ENCODE measurements at places on chromosomes 1 and 21.

DNA sequence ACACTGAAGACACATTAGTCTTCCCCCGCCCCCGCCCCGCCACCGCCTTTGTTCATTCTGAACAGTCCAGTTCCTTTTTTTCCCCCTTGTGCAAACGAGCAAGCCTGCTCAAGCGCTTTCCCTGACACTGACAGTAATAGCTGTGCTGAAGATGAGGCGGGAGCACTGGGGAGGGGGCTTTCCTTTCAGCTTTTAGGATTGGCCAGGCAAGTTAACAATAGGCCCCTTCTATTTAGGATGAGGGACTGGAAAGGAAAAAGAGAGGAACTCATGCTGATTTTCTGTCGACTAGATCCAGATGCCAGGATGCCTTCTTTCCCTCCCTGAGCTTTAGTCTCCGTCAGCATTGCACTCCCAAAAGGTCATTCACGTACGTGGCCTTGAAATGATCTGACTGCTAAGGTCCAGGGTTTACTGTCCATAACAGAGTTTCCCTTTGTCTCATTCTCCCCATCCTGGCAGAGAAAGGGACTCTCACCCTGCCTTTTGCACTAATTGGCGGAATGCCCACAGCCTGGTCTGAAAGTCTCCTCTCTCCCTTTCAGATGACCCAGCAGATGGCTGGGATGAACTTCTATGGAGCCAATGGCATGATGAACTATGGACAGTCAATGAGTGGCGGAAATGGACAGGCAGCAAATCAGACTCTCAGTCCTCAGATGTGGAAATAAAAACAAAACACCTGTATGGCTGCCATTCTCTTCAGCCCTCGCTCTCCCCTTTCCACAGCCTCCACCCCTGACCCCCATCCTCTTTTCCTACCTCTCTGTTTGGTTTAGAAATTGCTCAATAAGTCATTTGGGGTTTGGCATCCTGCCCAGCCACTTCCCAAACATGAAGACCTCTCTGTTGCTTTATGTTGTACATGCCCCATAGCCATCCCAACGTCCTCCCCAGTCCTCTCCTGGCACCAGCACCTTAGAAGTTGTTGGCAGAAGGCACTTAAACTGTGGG, 28.6 kb upstream of the ZFP69B start:
- DNase-seq = peak; percentile 78

- no peak for DNase-seq
Measured at GRCh38 chr1:204697893-204698292, 12.4 kb upstream of the LRRN2 start.

DNA sequence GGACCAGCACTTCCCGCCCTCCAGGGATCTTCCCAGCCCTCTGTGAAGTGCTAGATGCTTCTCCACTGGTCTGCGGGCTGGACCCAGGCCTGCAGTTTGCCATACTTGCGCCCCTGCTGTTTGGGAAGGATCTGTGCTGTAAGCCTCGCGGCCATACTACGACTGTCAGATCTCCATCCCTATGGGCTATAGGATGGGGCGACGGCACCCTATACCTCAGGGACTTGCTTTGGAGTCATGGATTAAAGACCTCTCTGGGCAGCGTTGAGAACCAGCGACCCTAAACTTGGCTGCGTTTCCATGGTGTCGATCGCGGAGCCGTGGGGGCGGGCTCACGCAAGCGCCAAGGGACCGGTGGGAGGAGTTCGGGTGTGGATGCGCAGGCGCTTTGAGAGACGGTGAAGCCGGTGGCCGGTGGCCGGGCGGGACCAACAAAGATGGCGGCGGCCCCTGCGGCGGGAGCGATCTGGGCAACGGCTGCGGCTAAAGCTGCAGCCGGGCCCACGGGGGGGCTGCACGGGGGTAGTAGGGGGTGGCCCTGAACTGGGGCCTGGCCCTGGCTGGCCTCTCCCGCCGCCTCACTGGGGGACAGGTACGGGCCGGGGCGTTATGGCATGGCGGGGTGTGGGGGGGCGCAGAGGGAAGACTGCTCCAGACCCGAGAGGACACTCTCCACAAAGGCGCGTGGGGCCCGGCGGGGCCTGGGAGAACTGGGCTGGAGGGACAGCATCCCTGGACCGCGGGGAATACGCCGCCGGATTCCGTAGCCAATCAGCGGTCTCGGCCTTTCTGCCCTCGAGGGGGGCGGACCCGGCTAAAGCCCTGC, at the start of gene USP21:
USP21 (plus strand) TSS at position 414 of the 826 bp plus-strand sequence. CDS start 1,141 bp downstream, outside the sequence.
- peak; percentile 49 for DNase-seq

DNA sequence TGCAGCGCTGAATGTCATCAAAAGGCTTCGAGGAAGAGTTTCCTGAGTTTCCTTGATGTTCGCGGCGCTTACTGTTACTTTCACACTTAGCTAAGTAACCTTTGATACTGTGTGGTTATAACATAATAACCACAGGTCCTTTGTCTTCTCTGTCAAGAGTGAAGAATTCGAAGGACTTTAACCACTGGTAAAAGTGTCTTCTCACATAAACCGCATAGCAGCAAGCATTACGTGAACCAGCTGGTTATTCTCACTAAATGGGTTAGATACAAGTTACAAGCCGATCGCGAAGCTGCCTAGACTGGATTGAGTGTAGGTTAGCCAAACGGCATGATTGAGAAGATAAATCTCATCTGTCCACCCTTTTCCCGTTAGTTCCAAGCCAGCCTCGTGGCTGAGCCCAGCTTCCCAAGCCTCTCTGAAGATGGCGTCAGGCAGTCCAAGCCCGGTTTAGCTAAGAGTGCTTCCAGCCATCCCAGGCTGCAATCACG, 18.3 kb upstream of the IFNGR2 start:
- no peak for DNase-seq

DNA sequence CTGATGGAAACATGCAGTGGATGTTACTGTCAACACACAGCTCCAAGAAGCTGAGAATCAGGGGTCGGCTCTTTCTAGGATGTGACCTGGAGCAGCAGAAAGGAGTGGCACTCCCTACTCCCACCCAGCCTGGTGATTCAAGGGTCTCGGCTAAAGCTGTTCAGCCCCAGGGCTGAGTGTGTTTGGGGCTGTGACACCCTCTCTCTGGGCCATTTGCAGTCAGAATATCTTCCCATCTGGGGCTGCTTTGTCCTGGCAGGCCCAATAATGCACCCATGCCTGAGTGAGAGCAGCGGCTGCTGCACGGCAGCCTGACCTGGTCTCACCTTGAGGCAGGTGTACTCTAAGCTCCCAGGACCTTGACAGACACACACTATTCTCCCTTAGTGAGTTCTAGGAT, 52.5 kb upstream of the AJAP1 start:
- DNase-seq = no peak

DNA sequence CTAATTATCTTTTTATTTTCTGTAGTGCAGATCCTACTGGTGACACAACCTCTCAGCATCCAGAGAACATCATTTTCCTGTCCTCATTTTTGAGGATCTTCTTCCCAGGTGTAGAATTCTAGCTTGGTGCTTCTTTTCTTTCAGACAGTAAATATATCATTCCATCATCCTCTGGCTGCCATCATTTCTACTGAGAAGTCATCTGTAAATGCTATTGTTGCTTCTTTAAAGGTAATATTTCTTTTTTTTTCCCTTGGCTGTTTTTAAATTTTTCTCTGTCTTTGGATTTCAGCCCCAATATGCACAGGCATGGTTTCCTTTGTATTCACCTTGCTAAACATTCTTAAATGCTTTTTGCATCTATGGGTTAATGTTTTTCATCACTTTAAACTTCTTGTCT, 3.3 kb upstream of the KRTAP10-9 start:
- DNase-seq = no peak

DNA sequence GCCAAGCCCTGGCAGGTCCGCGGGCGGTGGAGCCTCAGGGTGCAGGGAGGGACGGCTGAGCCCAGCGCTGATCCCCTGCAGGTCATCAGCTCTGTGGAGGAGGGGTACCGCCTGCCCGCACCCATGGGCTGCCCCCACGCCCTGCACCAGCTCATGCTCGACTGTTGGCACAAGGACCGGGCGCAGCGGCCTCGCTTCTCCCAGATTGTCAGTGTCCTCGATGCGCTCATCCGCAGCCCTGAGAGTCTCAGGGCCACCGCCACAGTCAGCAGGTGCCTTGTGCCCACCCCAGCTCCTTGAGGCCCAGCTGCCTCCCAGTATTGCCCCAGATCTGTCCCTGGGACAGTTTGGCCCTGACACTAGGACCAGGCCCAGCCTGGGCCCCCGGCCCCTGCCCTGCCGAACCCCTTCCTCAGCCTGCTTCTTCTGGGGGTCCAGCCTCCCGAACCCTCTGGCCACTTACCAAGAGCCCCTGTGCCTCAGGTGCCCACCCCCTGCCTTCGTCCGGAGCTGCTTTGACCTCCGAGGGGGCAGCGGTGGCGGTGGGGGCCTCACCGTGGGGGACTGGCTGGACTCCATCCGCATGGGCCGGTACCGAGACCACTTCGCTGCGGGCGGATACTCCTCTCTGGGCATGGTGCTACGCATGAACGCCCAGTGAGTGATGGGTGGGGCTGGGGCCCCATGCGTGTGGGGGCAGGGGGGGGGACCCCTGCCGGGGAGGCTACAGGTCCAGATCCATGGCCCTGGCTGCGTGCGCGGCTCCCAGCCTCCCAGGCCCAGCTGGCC, 35.4 kb upstream of the C1QA start:
- DNase-seq = no peak

DNA sequence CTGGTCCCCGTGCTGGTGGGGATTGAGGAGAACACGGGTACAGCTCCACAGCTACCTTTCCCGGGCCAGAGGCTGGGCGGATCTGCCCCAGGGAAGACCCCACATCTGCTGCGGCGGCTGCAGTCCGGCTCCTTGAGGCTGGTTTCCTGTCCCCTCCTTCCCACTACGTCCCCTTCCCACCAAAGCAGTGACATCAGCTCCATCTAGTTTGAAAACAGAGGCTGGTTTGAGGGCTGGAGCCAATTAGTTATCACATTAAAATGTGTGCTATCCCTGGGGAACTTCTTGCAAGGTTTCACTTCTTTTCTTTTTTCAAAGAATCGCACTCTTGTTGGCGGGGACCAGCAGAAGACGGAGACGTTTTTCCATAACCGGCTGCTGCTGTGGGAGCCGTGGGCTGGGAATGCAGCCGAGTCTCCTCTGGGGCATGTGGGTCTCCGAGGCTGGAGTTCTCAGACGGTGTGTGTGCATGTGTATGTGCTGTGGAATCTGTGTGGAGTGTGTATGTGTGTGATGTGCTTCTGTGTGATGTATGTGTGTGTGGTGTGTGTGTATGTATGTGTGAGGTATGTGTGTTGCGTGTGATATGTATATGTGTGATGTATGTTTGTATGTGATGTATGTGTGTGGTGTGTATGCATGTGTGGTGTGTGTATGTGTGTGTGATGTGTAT, 8.9 kb upstream of the PCBP3 start:
- no peak for DNase-seq

DNA sequence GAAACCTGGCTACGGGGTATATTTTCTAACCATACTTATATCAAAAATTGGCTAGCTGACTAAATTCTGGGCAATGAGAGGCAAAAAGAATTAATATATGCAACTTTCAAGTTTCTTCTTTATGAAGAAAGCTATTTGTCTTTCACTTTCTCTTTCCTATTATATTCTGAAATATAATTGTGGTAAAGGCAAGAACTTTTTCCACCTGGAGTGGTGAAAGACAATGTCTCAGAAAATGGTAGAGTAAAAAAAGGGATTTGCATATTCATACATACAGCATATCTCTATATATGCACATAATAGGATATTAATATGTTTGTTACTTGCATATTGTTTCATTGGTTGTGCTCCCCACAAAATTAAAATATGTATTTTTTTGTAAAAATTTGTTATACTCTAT, 793.8 kb downstream of the PLA2G4A start:
- no peak for DNase-seq

GRCh38 chr1:30749691-30750583, 7.6 kb downstream of the LAPTM5 start:
- no peak for DNase-seq

GRCh38 chr1:155872527-155872926, 13.2 kb downstream of the SYT11 start:
- DNase-seq = peak; percentile 29

GRCh38 chr1:59364037-59364436, 67.1 kb downstream of the FGGY start:
- peak; percentile 4 for DNase-seq

- DNase-seq = no peak
Measured at GRCh38 chr1:208271236-208271635, 27.1 kb upstream of the PLXNA2 start.

DNA sequence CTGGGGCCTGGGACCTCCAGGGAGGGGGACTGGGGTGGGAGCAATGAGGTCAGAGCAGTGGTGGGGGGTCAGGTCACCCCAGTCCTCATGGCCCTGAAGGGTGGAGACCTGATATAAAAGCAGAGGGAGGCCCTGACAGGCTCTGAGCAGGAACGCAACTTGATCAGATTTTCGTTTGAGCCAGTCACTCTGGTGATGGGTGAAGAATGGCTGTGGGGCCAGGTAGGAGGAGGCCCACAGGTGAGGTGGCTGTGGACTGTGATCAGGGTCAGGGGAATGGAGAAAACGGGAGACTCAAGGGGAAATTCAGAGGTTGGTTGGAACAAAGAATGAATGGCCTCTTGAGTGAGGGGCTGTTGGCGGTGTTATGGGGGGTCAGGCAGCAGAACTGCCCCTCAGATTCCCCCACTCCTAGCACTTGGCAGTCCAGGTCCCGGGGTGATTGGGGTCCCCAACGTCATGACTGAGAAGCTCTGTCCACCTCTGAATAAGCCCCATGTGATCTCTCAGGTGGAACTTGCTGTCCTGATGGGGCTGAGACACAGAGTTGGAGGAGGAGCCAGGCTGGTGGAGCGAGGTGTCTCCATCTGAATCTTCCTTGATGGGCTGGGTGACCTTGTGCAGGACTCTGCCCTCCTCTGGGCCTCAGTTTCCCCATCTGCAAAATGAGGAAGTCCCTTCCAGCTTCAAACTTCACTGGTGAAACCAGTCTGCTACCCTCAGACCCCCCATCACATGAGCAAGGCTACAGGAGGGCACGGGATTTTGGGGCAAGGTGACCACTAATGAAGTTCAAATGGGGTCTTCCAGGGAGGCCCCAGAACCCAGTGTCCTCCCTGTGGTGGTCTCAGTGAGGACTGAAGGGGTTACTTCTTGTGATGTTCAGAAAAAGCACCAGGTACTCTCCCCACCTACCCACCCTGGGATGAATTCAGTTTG, 683.0 kb downstream of the MATN1 start:
- no peak for DNase-seq

DNA sequence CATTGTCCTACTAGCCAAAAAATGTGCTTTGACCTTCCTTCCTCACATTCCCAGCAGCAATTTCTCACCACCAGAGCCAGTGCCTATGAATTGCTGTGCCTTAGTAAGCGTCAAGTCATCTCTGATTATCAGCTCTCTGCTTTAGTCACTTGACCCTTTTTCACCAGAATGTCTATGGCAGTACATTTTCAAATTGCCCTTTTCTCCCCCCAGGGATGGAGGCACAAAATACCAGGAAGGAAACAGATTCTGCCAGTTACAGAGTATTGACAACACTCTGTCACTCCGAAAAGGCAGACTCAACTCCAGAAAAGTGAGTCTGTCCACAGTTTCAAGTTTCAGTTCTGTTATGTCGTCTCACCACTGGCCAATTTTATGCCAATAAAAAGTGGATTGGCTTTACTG, 167.4 kb downstream of the TNFSF18 start:
- no peak for DNase-seq

Measured in amygdala (tissue), 56 donors.